ENCODE measurements at places on chromosomes 6 and 20.

DNA sequence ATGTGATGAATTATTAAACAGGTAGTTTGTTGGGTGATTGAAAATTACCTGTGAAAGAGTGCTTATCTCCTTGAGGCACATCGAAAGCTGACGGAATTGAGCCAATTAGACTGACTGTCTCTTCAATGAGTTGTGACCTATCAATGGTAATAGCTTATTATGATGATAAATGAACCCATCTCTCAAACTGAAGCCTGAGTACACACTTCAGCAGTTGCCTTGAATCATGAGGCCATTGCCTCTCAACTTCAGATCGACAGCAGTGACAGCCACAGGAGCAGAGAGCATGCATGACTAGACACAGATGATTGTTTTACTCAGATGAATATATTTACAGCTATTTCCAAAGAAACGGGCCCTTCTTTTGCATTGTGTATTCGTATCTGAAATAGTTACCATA, 323.9 kb downstream of the LAMA2 start:
- DNase-seq: no peak

GRCh38 chr20:64079273-64080012, at the start of gene RGS19:
TSS of gene RGS19 (minus strand) at chr20:64079518. CDS start at chr20:64076886, 2,632 bp downstream.
- DNase-seq: peak; percentile 87

- no peak for DNase-seq
Measured at GRCh38 chr20:54195483-54196472, 12.1 kb upstream of the PFDN4 start.

GRCh38 chr6:142786476-142786875, 158.5 kb downstream of the HIVEP2 start:
- DNase-seq: no peak

DNA sequence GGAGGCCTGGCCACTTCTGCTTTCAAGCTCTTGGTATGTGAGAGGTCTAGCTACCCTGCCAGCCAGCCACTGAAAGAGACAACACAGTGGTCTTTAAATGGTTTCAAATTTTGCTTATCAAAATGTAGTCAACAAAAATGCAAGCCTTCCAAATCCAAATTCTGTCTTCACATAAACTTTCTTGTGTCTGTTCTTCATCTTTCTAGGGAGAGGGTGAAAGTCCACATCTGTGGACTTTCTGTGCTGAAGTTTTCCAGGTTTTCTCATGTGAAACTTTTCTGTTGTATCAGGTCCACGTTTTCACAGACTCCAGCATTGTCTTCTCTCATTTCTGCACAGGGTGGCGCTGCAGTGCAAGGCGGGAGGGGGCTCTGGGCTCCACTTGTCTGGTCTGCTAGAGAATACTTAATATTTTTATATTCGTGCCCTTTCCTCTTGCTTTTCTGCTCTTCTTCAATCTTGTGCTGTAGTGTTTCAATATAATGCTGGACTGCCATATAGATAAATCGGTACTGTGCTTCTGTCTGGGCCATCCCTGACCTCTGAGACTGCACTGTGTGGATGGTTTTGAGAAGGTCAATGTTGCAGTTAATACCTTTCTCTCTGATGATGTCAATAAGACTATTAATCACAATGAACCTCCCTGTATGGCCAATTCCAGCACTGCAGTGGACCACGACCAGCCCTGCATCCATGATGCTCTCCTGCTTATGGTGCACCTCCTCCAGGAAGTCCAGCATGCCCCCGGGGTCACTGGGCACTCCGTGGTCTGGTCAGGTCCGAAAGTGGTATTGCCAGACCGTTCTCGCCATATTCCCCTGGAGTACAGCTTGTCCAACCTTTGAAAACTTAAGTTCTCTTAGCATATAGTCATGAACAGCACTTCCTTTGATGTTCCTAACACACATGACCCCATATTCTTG, 161.6 kb upstream of the TNFAIP3 start:
- peak; percentile 63 for DNase-seq

GRCh38 chr6:84222426-84222825, 5.0 kb downstream of the CEP162 start:
- no peak for DNase-seq

DNA sequence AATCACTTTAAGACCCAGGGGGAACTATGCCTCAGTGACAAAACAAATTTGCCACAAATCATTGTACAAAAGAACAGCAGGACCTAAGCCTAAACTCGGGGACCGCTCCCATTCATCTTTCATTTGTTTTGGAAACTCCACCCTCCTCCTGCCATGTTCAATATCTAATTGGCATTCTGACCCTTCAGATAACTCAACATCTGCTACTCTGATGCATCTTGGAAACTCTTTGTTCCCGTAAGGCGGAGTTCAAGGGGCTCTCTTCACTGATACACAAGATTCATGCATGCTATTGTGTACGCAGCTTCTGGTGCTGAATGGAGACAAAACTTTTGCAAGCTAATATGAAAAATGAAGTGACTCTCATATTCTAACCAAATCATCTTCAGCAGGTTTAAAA, 187.6 kb downstream of the ZFP64 start:
- DNase-seq: no peak

DNA sequence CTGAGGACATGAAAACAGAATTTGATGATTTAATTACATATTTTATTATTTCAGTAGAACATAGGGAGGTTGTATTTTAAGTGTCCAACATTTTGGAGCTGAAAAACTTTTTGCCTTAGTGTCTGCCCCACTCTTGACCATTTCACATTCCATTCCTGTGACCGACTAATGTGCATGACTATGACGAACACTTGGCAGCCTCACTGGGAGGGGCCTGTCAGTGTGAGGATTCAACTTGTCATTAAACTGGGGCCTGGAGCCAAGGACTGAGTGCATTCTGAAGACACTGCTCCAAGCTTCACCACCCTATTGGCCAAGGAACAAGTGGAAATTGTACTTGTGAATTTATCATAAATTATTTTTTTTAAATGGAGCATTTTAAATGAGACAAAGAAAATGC, 661.3 kb downstream of the BCKDHB start:
- DNase-seq: no peak

DNA sequence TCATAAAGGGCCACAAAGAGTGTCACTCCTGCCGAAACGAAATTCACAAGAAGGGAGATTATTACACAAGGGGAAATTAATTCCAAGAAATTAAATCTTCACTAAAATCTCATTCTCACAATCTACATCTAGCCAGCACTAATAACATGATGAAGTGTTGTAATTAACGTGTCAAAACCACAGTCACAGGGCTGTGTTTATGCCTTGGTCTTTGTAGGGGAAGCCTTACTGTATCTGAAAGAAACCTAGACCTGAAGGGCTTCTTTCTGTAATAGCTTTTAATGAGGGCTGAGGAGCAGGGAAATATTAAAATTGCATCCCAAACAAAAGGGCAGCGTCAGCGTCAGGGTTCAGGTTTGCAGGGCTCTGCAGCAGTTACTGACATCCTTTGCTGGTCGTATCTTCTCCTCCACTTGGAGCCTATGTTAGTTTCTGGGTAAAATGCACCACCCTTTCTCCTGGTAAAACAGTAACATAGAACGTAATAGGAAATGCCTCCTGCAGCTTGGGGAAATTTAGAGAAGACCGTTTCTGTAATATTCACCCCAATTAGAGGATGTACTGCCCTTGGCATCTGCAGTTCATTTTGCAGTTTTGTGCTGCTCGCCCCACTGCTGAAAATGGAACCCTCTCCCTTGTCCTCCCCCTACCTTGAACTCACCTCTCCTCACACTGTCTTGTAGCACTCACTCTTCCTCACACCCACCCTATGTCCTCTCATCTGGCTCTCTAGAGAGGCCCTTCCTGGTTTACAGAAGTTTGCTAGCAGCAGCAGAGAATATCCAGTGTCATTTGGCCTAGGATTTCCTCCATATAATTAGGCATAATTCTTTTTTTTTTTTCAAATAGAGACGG, 109.0 kb upstream of the TRAF3IP2 start:
- DNase-seq: no peak

GRCh38 chr20:33852626-33853506, 41.7 kb downstream of the CHMP4B start:
- no peak for DNase-seq

- no peak for DNase-seq
Measured at GRCh38 chr6:88616380-88616779, 347.0 kb downstream of the RNGTT start.
